ENCODE measurements at places on chromosomes 16 and 17. TPM values are rescaled to one million over a fixed set of nuclear protein-coding genes. Genes with fewer than 3 reads are reported as not detected.

The GUCY2D gene
- total RNA-seq, result 0.03 TPM

The GRAPL gene
- not detected for total RNA-seq

The KRTAP3-2 gene
- not detected for total RNA-seq

The KRTAP3-1 gene
- total RNA-seq, result not detected

The CCL1 gene
- not detected for total RNA-seq

The KCNH6 gene
- total RNA-seq, result not detected

The UNC13D gene
- total RNA-seq, result 43.5 TPM

The TBC1D3I gene
- 0.10 TPM for total RNA-seq

The PRAC1 gene
- total RNA-seq, result not detected

The DNAJC7 gene
- 52.8 TPM for total RNA-seq

GRCh38 chr17:18371455-18371854 lies 6.1 kb upstream of the EVPLL start:
- no peak for DNase-seq

- no peak for DNase-seq
Measured at GRCh38 chr16:12009462-12009861, 32.9 kb downstream of the SNX29 start.

- DNase-seq, result no peak
Measured at GRCh38 chr16:84827897-84828296, 8.1 kb downstream of the CRISPLD2 start.

DNA sequence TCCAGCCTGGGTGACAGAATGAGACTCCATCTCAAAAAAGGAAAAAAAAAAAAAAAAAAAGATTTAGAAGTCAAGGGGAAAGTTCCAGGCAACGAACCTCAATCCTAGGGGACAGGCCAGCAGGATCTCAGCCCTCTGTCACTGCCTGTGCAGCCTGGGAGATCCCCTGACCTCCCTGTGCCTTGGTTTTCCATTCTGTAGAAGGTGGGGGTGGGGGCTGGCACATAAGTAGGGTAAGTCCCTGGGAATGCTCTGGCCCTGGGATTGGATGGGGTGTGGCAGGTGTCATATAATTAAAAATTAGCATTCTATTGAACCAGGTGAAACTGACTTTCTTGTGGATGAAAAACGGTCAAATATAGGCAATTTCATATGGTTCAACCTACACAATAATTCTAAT lies 90.5 kb downstream of the C16orf78 start:
- DNase-seq, result no peak

DNA sequence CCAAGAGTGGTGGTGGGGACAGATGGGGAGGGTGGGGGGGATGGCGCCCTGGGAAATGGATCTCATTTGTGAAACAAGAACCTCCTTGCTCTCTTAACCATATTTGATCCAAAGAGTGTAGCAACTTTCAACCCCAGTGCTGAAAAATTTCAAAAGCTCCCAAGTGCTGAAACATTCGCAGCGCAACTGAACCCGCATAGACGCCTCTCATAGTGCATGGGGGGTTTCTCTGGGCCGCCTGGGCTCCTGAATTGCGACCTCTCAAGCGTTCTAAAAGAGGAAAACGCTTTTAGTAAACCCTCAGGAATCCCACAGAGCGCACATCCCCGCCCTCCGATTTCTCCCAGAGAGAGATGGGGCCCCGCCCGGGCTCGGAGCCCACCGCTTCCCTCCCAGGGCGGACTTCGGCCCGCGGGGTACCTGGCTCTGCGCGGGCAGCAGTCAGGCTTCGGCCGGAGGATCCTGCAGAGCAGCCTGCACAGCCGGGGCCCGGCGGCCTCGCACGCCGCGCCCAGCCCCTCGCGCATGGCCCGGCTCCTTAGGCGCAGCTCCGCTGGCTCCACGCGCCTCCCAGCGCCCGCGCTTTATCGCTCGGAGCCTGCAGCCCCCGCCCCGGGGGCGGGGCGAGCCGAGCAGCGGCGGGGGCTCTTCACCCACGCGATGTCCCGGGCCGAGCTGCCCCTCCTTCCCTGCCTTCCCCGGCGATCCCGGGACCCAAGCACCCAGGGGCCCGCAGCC lies 7.0 kb downstream of the NOS2 start:
- no peak for DNase-seq

- no peak for DNase-seq
Measured at GRCh38 chr16:82963653-82964052, 336.9 kb downstream of the CDH13 start.

GRCh38 chr16:27217256-27217655 lies 13.9 kb downstream of the KDM8 start:
- no peak for DNase-seq

DNA sequence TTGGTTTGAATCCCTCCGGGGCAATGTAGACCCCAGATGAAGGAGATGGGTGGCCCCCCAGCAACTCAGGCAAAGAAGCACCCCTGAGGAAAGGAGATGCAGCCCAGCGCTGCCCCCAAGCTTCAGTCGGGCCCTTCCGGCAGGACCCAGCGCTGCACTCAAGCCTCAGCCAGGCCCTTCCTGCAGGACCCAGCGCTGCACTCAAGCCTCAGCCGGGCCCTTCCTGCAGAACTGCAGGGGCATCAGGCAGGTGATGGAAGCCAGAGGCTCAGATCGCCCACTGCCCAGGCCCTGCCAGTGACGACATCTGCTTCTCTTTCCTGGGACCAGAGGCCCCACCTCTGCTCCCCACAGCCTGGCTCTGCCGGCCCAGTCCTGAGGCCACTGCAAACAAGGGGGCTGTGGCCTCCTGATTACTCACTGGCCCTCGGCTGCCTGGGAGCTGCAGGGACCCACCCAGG lies 7.8 kb downstream of the SOX8 start:
- DNase-seq, result no peak

DNA sequence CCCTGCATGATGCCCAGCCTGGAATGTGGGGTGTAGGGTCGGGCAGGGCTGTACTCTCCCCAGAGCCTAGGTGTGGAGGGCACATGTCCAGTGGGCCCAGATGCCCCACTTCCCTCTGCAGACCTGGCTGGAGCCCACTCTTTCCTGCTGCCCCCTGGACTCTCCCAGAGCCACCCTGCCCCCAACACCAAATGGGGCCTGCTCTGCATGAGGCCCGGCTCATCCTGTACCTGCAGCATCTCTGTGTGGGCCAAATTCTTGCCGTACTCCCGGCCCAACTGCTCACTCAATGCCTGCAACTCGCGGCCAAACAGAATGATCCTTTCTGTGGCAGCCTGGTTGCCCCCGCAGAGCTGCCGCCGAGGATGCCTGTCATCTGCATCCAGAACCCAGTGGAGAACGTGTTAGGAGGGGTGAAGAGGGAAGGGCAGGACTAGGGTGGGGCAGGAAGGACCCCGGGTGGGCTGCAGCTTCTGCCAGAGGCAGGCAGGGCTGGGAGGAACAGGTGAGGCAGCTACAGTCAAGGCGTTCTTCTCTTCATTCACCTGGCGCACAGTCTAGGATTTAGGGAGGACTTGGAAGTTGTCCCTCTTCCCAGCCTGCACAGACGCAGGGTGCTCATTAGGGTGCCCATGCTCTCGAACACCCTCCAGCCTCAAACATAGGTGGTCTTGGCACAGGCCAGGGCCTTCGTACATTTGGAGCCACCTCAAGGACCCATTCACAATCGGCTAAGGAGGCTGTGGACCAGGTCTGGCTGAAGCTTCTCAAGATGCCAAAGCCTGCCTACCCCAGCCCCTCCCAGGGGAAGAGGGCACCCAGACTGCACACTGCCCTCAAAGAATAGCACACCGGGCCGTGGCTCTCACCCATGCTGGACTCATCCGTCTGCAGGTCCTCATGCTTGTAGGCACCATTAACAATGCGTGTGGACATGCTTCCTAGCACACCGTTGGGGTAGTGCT lies 8.7 kb upstream of the GFOD2 start:
- DNase-seq, result no peak

GRCh38 chr17:45347444-45347843 lies 30.6 kb upstream of the MAP3K14 start:
- no peak for DNase-seq

GRCh38 chr16:21646721-21647561 lies 5.5 kb downstream of the IGSF6 start:
- DNase-seq, result no peak

Data from HT-29 (cell line).